ENCODE measurements at places on chromosomes 6 and 20.

DNA sequence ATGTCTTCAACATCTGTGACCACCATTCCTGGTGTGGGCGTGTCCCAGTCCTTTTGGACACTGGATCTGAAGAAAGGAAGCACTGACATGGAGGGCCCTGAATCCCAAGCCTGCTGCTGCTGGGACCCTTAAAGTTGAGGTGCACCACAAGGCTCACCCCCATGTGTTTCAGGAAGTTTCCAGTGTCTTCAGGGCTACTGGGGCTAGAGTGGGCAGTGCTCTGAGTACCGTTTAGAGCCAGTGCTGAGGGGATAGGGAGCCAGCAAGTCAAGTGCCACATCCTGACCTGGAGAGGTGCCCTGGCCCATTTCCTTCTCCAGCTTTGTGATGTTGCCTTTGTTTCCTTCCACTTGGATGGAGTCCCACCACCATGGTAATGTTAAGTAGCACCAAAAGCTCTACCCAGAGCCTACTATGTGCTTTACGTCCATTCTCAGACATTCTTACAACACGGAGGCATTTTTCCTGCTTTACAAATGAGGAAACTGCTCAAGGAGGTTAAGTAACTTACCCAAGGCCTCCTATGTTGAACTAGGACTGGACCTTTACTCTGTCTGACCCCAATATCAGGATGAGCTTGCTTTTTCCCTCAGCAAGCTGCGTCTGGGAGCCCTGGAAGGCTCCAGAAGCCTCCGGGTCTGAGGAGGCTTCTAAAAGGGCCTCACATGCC, 552 bp upstream of the DEF6 start:
- no peak for DNase-seq

- peak; percentile 42 for DNase-seq
Measured at GRCh38 chr6:25175196-25175595, 104.0 kb upstream of the CARMIL1 start.

DNA sequence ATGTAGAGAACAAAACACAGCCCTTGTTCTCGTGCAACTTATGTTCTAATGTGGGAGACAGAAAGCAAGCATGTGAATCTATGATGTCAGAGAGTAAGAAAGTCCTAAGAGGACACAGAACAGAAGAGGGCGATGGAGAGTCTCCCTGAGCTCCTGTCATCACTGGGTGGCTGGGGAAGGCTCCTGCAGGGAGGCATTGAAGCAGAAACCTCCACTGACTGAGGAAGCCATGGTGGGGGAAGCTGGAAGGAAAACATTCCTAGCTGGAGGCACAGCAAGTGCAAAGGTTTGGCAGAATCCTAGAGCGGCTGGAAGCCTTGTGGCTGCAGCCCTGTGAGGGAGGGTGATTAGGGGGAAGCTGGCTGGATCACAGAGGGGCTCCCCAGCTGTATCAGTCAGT, 248.0 kb downstream of the CDH26 start:
- DNase-seq, result peak; percentile 35

- DNase-seq, result peak; percentile 42
Measured at GRCh38 chr6:75211920-75212590, 6.2 kb upstream of the COL12A1 start.

DNA sequence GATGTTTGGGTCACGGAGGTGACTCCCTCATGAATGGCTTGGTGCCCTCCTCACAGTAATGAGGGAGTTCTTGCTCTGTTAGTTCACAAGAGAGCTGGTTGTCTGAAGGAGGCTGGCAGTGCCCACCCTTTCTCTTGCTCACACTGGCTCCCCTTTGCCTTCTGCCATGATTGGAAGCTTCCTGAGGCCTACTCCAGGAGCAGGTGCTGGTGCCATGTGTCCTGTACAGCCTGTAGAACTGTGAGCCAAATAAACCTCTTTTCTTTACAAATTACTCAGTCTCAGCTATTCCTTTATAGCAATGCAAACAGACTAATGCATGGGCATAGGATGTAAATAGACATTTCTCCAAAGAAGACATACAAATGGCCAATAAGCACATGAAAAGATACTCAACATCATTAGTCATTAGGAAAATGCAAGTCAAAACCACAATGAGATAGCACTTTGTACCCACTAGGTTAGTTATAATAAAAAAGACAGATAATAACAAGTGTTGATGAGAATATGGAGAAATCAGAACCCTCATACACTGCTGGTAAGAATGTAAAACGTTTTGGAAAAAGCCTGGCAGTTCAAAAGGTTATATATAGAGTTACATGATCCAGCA, 17.7 kb downstream of the C20orf203 start:
- DNase-seq, result no peak

- peak; percentile 47 for DNase-seq
Measured at GRCh38 chr20:40160097-40160550, 528.9 kb downstream of the MAFB start.

DNA sequence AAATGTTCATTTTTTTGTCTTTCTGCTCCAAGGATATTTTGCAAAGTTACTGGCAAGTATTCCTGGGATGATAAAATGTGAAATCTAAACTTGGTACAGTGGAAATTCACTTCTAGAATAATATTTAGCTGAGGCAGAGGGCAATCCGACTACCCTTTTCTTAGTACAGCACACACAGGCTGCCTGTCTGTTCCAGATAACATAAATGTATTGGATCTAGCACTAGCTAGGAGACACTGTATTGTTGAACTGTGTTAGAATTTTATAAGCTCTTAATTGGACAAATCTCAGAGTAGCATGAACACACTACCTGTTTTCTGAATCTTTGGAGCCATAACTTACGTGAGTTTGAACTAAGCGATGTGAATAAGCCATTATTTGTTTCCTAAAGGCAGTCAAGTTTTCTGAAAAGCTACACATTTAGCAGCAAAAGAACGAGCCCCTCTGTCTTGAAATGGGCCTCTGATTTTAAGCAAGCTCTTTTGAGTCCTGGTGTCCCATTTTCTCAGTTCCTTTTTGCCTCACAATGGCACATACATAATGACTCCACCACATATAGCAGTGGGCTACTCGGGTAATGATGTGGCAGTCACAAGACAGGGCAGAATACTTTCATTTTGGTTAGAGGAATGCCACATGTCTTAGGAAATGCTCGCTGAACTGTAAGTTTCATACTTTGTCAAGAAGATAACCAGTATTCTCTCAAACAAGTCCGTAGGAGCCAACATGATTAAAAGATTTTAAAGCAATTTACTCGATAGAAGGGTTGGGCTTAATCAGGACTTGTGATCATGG, 116.5 kb upstream of the ESR1 start:
- DNase-seq, result no peak

- DNase-seq, result peak; percentile 53
Measured at GRCh38 chr6:130935978-130936377, 108.8 kb downstream of the SMLR1 start.

GRCh38 chr6:136549300-136550044, 750 bp downstream of the MAP7 start:
- DNase-seq, result no peak

GRCh38 chr6:11279284-11279689, 46.8 kb upstream of the NEDD9 start:
- no peak for DNase-seq

- no peak for DNase-seq
Measured at GRCh38 chr6:159042003-159042825, 2.6 kb downstream of the TAGAP start.

DNA sequence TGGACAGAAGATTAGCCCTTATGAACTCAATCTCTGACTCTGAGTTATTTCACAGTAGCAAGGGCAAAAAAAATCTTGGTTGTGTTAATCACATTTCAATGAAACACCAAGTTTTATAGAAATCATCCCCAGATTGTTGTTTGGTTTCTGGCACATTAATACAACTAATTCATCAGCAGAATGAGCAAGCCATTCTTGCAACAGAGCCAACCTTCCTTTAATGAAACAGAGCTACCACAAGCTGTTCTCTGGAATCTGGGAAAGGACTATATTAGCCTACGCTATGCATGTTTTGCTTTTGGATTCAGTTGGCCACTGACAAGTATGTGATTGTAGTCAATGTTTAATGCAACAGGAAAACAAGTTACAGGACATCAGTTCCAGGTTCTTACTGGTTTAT, 13.8 kb upstream of the POPDC3 start:
- DNase-seq, result no peak

GRCh38 chr6:163837691-163838431, 423.3 kb downstream of the QKI start:
- no peak for DNase-seq

GRCh38 chr20:7879883-7880282, 60.4 kb downstream of the HAO1 start:
- peak; percentile 41 for DNase-seq

DNA sequence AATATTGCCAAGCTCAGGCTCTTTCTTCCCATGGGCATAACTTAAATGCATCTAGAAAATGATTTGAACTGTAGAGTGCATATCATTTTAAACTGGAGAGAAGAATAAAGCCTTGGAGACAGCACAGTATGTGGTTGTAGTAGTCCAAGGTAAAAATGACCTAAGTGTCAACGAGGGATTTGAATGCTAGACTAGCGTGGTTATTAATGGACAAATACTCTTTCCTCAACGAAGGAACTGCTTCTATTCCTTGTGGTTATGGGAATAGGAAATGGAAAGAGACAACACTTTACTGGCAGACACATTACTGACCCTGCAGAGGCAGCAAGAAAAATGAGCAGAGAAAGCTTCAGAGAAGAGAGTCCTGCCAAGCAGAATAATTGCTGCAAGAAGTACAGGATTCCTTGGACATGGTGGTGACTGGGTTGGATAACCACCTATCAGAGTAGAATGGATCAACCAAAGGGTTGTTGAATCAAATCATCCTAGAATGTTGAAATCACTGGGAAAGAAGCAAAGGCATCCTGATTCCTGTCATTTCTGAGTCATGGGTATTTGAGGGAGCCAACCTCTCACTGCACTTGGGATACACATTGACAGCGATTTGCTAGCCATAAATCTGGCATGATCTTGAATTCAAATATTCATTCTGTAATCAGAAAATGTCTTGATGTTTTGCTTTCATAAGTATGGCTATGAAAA, 258.1 kb upstream of the EPHA7 start:
- no peak for DNase-seq

DNA sequence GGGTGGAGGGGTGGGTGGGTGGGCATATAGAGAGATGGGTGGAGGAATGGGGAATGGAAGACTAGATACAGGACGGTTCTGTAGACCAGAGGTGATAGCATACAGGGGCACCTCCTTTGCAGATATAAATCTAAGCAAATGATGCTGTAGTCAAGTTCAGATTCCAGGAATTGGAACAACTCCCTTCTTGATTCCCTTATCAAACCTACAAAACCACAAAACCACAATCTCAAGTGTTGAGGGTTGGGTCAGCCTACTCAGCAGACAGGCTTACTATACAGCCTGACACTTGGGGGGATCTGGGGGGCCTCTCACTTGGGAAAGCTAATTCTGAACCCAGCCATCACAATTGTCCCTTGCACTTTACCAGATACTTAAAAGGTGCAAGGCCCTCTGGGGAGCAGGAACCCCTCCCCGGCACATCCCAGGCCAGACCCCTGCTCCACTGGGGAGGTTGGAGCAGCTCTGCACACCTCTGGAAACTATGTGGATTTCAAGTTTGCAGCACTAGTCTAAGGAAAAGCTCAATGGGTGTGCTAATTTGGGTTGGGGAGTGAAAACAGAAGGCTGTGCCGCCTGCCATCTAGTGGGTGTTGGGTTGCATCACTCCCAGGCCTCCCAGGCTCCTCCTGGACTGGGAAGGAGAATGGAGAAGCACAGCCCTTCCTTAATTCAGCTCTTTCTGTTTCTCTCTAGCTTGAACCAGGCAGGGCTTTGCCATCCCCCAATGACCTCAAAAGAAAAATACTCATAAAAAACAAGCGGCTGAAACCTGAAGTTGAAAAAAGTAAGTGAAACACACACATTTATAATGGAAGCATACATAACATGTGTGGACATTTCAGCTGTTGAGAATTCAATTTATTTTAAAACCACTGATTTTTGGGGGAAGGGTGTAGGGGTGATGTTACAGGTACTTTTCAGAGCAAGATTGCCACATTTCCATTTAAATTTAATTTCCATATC, 121.2 kb upstream of the LAMP5 start:
- DNase-seq, result peak; percentile 53

DNA sequence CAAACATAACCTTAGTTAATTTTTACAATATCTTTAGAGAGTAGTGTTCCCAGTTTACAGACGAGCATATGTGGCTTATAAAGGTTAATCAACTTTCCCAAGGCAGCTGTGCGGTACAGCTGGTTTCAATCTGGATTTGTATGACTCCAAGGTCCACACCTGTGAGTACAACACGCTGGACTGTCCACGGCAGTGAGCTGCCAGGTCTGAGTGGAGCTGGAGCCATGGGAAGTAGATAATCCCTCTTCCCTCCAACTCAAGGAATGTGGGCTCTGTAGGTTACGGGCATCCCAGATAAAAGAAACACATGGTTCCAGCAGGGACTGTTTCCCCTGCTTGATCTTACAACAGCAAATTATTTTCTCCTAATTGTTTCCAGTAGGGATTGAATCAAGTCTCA, 102.2 kb downstream of the SOD2 start:
- no peak for DNase-seq
